ENCODE measurements at places on chromosomes 7 and 10.

GRCh38 chr7:79452032-79452494, 1.4 kb downstream of the MAGI2 start:
- DNase-seq = no peak

DNA sequence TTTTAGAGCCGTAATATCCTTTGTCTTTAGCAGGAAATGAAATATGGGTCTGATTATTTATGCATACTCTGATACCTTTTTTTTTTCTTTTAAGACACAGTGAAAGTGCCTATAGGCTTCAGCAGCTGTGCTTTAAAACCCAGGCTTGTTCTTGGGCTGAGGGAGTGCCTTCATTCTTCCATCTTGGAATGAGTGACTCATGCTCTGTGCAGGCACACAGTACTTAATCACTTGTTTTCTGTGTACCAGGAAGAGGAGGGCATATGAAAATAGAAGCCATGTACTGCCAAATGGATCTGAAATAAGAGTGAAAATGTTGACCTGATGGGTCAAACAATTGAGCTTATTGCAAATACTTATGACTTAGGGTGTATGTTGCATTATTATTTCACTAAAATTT, 12.0 kb downstream of the INPP5F start:
- no peak for DNase-seq

GRCh38 chr10:95406651-95407280, 116.0 kb upstream of the PDLIM1 start:
- DNase-seq = peak; percentile 88

- DNase-seq = no peak
Measured at GRCh38 chr7:83913174-83913573, 264.2 kb upstream of the SEMA3E start.

GRCh38 chr10:132528064-132528691, 9.4 kb upstream of the INPP5A start:
- no peak for DNase-seq

GRCh38 chr10:101672536-101672935, 22.4 kb downstream of the FBXW4 start:
- no peak for DNase-seq

DNA sequence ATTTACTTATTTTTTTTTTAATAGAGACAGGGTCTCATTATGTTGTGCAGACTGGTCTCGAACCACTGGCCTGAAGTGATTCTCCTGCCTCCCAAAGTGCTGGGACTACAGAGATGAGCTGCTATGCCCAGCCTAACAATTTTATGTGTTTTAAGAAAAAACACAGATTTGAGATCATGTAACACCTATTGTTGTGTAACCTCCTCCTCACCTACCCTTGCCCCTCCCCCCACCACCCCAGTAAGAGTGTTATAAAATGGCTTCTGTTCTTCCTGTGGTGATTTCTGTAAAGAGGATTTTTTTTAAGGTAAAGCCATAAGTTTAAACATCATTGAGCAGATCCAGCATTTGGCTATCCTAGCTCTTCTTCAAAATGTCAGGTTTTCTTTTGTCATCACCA, 7.6 kb downstream of the ARMC10 start:
- DNase-seq = no peak

- no peak for DNase-seq
Measured at GRCh38 chr10:49463605-49464004, 67.7 kb upstream of the DRGX start.

DNA sequence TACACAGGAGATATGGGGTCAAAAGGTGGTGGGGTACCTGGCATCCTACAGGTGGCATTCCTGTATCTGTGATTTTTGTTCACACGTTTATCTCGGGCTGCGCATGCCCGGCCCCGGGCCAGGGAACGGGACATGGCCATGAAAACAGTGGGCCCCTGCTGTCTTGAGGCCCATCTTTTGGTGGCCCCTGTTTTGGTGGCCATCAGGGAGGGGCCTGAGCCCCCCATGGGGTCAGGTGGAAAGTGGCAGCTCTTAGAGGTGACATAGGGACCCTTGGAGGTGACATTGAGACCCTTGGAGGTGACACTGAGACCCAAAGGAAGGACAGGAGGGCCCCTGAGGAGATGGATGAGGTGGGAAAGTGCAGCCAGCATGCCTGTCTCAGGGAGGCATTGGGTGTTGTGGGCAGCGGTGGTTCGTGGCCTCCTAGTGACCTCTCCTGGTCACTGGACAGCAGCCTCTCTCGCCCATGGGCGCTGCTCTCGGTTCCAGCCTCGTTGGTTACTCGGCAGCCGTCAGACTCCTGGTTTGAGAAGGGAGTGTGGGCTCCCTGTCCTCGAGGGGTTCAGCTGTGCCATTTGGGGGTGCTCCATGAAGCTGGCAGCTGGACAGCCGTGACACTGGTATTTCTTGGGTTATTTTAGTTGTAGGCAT, 39.9 kb downstream of the INPP5A start:
- DNase-seq = no peak

All from hematopoietic multipotent progenitor cell treated with erythropoietin and hydrocortisone succinate and interleukin-3 and kit ligand, for 17 days (in vitro differentiated cells).